ENCODE measurements at places on chromosomes 6 and 20. TPM values are rescaled to one million over a fixed set of nuclear protein-coding genes. Genes with fewer than 3 reads are reported as not detected.

- H3K27ac ChIP-seq = no peak overlapping the region
- peaks cover 19% of the 10 kb centered on the region for H3K27me3 ChIP-seq
- H3K4me3 ChIP-seq = no peak overlapping the region
- DNase-seq = no peak
- no peaks in the 10 kb centered on the region for H3K4me1 ChIP-seq
These were observed 15.1 kb upstream of the SNX3 start for GRCh38 chr6:108275976-108276375.

DNA sequence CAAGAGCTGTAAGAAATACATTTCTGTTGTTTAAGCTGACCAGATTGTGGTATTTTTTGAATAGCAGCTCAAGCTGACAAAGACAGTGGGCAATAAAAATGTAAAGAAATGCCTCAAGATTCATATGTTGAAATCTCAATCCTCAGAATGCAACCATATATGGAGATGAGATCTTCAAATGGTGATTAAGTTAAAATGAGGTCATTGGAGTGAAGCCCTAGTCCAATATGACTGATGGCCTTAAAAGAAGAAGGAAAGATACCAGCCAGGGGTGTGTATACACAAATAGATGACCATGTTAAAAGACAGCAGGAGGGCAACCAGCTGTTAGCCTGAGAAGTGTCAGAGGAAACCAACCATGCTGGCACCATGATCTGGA, 7.1 kb upstream of the DDO start:
- peaks cover 39% of the 10 kb centered on the region for H3K27me3 ChIP-seq
- no peak overlapping the region for H3K27ac ChIP-seq
- H3K36me3 ChIP-seq = no peaks in the 10 kb centered on the region
- no peak for DNase-seq
- no peak overlapping the region for H3K4me3 ChIP-seq

DNA sequence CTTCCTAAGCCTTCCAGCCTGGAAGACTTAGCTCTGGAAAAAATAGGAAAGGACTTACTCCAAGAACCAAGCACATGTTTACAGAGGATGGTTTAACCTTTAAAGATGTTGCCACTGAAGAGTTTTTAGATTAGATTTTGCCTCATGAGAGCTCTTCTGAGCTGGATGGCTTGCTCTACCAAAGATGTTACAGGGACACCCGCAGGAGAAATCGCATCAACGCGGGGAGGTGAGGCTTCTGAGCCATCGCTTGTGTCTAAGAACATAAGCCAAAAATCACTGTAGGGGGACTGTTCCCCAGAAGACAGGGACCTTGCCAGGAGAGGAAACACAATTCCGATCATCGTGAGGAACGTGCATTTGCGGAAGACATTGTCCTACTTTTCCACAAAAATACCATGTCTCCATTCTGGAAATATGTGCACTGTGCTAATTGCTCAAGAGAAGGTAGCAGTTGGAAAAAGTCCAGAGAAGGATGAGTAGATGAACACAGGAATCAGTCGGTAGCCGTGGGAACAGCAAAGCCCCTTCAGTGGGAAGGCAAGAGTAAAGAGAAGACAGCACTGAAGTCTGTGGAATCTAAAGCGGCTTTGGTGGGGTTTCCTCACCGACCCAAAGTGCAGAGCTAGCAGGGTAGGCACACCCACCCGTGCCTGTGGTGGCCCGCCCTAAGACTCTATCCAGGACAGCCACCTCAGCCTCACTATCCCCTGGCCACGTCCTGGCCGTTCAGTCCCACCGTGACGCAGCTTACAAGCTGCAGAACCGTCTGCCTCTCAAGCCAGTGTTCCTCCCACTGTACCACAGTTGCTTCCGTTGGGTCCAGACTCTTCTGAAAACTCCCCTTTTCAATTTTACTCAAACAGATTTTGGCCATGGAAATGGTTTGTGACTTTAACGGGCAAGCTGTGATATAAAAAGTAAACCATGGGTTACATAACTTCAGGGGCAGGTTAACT, 334.8 kb downstream of the NRN1 start:
- H3K4me3 ChIP-seq = peak overlapping the region; percentile 65
- peaks cover 37% of the 10 kb centered on the region for H3K4me1 ChIP-seq
- H3K27ac ChIP-seq = peak overlapping the region; percentile 84
- DNase-seq = no peak
- H3K36me3 ChIP-seq = peaks cover 11% of the 10 kb centered on the region

DNA sequence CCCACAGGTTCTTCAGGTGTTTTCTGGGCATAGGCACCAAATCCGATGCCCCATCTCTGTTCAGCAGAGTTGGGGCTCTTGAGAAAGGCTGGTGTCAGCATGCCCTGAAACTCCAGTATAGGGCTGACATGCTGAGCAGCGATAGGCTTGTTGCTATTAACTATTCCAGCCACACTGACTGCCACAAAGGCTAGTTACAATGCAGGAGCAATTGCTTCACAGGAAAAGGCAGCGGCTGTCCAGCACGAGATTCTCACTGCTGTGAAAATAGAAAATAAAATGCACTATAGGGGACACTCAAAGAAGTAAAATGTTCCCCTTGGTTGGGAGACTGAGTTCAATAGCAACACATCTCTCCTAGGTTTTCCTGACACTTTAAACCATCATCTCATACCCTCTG, 112.4 kb downstream of the BFSP1 start:
- no peaks in the 10 kb centered on the region for H3K36me3 ChIP-seq
- H3K27me3 ChIP-seq = peaks cover 6% of the 10 kb centered on the region
- no peaks in the 10 kb centered on the region for H3K4me1 ChIP-seq
- no peak overlapping the region for H3K27ac ChIP-seq

MEP1A gene
- total RNA-seq = not detected

TAF4 gene
- 22.6 TPM for total RNA-seq

All from activated naive CD8-positive, alpha-beta T cell treated with anti-CD3 and anti-CD28 coated beads, Interleukin-2, amount 10 ng/mL, durations not matched to agents 7 days and 5 days (primary cell).